Retina (tissue), 1 donor: ENCODE measurements at places on chromosomes 7 and 10.

- no peak for DNase-seq
Measured at GRCh38 chr10:79142064-79142491, 73.3 kb downstream of the ZMIZ1 start.

DNA sequence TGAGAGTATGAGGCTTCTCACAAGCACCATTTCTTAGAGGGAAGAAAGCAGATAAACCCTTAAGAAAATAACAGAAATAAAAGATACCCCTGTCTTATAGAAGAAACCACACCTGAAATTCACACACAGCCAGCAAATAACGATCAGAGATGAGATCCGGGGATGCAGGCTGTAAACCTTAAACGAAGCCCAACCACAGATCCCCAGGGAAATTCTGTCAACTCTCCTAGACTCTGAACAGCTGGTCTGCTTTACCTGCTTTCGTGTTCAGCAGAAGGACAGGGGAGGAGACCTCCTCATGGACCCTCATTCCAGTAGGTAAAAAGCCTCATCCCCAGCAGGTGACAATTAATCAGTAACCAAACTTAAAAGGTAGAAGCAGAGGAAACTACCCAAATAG, 45.0 kb downstream of the VOPP1 start:
- DNase-seq, result no peak

GRCh38 chr10:32050177-32050576, 6.0 kb downstream of the KIF5B start:
- DNase-seq, result no peak

- no peak for DNase-seq
Measured at GRCh38 chr7:50142425-50143017, 49.5 kb upstream of the ZPBP start.

GRCh38 chr7:103031781-103032180, 42.8 kb downstream of the FBXL13 start:
- DNase-seq, result no peak

DNA sequence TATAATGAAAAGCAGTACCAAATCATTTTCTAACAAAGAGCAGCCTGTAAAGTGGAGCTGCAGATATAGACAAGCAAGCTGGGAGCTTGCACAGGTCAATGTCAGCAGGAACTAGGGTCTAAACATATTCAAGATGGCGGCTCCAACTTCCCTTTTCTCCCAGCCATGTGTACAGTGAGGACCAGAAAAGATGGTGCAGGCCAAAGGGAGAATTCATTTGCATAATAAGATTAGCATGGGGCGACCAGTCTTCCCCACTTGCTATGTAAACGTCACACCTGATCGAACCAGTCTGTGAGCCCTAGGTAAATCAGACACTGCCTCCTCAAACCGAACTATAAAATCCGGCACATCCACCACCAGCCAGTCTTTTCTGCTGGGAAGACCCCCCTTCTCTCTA, 4.4 kb upstream of the RAPGEF5 start:
- no peak for DNase-seq

GRCh38 chr10:129927351-129928120, 36.5 kb downstream of the EBF3 start:
- DNase-seq, result no peak

DNA sequence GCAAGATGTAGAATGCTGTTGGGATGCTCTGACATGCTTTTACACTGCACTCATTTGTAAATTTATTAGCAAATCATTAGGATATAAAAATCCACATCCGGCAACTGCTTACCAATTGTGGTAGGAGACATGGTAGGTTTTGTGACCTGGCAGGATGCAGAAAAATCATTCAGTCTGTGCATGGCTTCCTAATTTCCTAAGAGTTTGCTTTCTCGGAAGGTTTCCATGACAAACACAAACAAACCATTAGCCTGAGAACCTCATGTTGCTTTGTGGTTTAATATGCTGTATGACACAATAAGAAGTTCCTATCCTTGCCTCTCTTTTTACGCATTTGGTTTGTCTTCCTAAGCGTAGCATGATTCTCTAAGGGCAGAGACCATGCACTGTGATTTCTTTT, 14.7 kb upstream of the LMBR1 start:
- DNase-seq, result no peak

GRCh38 chr10:6400331-6400730, 179.7 kb downstream of the PRKCQ start:
- no peak for DNase-seq

- DNase-seq, result peak; percentile 49
Measured at GRCh38 chr7:67619175-67619574, 622.5 kb downstream of the TYW1 start.

DNA sequence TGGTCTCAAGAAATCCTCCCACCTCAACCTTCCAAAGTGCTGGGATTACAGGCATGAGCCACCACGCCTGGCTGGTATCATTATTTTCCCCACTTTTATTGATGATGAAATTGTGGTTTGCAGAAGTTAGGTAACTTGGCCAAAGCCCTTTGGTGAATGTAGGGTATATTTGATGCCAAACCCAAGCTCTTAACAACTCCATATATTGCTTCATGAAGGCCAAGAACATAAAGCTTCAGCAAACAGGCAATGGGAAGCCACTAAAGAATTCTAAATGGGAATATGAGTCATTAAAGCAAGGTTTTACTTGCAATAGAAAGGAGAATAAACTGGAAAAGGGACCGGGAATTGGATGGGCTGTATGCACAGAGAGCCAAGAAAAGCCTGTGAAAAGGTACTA, 142.7 kb downstream of the KMT2E start:
- no peak for DNase-seq

- peak; percentile 58 for DNase-seq
Measured at GRCh38 chr10:23157691-23158369, 34.3 kb upstream of the PTF1A start.

DNA sequence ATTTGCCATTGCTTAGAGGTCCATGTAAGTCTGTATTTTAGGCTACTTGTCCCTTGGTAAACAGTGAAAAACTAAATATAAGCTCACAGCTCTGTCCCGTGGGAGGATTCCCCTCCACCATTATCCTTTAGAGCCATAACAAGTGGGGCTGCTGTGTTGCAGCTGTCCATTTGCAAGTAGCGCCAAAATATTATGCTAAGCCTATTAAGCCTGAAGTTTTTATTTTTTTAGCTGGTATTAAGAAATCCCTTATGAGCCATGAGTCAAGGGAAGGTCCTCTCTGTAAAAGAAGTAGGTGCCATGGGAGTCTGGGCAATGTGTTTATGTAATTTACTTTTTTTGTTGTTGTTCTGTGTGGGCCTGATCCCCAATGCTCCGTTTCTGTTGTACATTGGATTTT, 183.9 kb downstream of the THSD7A start:
- DNase-seq, result no peak

- no peak for DNase-seq
Measured at GRCh38 chr7:142754681-142755575, 5.7 kb downstream of the PRSS1 start.

DNA sequence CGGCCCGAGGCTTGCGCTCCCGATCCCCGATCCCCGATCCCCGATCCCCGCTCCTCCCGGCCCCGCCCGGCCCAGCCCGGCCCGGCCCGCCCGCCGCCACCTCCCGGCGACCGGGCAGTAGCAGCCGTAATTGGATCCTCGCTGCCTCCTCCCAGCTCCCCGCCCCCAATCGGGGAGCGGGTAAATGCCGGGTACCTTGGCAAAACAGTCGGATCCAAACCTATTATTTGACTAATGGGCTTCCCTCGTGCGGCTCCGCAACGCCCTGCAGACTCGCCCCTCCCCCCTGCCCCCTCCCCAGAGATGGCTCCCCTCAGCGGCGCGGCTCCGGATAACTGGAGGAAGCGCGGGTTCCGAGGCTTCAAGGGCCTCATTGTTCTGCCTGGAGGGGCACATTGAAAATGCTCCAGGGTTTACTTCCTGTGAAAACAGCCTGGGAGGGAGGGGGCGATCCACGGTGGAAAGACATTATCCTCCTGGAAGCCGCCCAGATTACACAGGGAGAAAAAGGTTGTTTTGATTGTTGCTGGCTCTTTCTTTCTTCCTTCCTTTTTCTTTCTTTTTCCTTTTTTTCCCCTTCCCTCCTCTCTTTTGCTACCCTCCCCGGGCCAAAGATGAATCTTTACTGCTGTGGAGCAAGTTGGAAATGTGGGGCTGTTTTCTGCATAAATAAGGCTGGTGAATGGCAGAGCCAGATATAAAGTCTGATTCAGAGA, 94.7 kb upstream of the ZMIZ1 start:
- DNase-seq, result peak; percentile 78

DNA sequence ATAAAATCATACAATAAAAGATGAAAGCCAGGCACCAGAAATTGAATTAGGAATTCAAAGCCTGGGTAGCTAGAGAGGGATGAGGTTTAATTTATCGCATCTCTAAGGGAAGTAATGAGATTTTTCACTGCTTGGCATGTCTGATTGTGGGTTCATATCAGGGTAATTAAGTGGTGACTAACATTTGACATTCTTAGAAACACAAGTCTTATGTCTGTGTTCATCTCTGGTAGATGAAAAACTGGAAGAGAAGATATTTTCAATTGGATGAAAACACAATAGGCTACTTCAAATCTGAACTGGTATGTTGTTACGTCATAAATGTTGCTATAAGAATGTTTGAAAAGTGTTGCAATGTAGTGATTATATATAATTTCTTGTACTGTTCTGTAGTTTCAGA, 36.8 kb upstream of the ARMS2 start:
- no peak for DNase-seq

GRCh38 chr7:77326131-77326530, 90.0 kb downstream of the GSAP start:
- no peak for DNase-seq

- DNase-seq, result no peak
Measured at GRCh38 chr7:52635021-52635420, 400.4 kb upstream of the POM121L12 start.

DNA sequence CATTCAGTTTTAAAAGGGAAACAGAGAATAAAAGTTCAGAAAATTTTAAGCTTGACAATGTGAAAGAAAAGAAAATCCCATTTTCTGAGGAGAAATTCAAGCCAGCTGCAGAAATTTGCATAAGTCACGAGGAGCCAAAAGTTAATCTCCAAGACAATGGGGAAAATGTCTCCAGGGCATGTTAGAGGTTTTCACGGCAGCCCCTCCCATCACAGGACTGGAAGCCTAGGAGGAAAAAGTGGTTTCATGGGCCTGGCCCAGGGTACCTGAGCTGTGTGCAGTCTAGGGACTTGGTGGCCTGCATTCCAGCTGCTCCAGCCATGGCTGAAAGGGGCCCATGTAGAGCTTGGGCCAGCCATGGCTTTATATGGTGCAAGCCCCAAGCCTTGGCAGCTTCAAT, 59.6 kb upstream of the NXPH1 start:
- DNase-seq, result no peak

- no peak for DNase-seq
Measured at GRCh38 chr7:130650611-130651120, 17.9 kb downstream of the COPG2 start.

DNA sequence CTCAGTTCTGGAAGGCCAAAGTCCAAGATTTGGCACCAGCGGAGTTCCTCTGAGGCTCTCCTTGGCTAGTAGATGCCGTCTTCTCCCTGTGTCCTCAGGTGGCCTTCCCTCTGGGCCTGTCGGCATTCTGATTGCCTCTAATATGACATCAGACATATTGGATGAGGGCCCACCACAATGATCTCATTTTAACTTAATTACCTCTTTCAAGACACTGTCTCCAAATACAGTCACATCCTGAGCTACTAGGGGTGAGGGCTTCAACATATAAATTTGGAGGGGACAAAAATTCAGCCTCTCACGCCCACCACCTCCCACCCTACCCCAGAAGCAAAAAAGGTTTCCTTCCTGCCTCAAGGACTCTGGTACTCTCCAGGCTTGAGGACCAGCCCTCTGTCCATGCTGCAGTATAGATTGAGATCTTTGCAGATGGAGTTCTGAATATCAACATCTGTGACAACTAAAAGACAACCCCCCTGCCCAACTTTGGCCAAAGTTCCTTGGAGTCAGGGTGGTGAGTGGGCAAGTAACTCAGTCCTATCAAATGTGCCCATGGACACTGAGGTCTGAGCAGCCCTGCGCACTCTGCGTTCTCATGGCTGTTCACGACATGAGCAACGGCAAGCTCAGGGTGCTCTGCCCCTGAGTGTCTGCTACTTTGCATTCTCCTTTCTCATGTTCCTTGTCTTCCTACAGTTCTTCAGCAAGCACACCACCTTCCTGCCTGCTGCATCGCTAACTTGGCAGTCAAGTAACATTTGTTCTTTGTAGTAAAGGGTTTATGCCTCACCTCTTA, 11.5 kb downstream of the TMEM176B start:
- no peak for DNase-seq

DNA sequence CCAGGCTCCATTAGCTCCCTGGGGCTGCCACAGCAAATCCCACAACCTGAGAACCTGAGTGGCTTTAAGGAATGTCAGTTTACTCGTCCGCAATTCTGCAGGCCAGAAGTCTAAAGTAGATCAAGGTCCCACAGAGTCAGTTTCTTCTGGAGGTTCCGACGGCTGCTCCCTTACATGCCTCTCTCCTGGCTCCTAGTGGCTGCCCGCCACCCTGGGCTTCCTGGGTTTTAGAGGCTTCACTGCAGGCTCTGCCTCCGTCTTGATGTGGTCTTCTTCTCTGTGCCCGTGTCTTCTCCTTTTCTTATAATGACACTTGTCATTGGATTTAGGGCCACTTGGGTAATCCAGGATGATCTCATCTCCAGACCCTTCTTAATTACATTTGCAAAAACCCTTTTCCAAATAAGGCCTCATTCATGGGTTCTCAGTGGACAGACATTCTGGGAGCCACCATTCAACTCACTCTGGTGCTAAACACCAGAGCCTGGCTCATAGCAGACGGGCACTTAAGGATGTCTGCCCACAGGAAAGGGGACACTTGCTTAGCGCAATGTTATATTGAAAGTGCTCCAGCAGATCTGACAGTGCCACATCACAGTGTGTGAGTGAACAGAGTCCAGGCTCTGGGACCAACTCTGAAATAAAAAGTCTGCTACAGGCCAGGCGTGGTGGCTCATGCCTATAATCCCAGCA, 77.6 kb downstream of the VWC2 start:
- no peak for DNase-seq

DNA sequence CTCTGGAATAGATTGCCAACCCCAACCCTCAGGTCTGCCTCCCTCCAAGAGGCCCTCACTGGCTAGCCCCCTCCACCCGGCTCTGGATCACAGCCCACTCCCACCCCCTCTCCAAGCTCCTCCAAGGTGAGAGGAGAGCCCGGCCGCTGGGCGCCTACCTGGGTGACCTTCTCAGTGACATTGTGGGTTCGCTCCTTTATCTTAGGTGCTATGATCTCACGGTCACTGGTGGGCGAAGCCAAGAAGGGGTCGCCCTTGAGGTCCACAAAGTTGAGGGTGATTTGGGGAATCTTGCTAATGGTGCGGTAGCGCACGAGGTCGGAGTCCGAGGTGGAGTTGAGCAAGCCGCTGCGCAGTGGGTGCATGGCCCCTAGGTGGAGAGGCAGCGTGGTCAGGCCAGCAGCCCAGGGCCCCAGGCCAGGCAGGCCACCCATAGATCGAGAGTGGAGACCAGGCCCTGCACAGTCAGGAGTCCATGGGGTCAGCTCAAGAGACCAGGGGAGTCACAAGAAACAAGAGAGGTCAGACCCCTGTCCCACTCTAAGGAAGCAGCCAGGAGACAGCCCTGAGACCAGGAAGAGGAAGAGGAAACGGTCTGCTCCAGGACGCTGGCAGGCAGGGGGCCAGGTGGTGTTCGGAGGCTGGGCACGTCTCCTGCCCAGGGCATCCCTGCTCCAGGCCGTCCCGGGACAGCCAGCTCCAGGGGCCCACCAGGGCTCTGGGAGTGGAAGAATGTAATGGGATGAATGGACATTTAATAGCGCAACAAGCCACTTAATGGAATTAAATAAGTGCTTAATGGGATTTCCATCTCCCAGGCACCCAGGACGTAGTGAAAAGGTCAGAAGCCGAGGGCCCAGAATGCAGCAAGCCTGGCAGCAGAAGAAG, 20.7 kb downstream of the KCNH2 start:
- DNase-seq, result no peak
